ENCODE measurements at places on chromosomes 7 and 10.

DNA sequence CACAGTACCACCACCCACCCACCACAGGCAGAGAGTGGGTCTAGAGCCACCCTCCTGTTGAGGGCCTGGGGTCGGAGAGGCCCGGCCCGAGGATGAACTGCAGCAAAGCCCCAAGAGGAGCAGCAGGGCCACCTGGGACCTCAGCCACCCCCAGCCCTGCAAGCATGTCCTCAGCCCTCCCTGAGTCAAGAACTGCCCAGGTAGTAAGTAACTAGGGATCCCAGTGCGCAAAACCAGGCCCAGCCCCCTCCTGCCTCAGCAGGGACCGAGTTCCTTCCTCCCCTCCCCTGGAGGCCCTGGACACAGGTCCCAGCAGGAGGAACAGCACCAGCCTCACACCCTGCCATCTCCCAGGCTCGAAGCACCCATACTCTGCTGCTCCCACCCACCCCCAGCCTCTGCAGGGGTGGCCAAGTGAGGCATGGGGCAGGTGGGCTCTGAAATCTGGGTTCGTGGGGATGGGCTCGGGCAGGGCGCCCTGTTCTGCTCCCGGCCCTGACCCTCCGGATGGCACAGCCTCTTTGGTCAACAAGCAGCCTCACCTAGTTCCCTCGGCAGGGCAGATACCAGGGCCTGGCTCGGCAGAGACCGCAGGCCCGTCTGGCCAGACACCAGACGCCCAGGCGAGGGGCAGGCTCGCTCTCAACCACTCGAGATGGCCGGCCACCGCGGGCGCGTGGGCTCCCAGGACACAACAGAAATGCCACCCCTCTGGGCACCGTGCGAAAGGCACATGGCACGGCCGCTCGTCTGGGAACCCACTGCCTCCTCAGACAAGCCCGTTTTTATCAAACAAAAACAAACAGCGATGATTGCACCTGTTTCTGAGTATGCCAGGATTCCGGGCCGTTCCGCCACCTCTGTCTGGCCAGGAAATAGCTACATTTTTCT lies 15.2 kb downstream of the PDGFA start:
- DNase-seq = no peak

- peak; percentile 25 for DNase-seq
Measured at GRCh38 chr10:4181081-4181480, 396.1 kb upstream of the KLF6 start.

DNA sequence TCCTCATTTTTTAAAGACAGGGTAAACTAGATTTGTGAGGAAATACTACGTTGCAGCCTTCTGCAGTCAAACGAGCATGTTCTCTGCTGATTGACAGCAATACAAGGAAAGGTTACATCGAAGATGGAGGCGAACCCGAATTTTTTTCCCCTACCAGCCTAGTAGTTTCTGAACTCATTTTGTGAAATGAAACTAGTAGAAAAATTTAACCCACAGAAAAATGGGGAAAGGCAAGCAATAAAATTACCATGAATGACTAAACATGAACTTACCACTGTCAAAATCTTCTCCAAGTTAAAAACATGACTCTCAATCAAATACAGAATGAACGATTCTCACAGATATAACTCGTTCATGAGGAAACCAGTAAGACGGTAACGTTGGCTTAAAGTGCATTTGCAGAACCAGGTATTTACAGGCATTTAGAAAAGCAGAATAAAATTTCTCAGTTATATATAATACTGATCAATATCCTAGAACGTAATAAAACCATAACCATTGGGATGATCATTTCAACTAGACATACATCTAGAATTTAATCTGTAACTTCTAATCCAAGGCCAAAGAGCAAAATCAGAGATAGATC lies 73.9 kb downstream of the CELF2 start:
- DNase-seq = no peak

- DNase-seq = no peak
Measured at GRCh38 chr7:1678081-1678543, 8.0 kb downstream of the ELFN1 start.

DNA sequence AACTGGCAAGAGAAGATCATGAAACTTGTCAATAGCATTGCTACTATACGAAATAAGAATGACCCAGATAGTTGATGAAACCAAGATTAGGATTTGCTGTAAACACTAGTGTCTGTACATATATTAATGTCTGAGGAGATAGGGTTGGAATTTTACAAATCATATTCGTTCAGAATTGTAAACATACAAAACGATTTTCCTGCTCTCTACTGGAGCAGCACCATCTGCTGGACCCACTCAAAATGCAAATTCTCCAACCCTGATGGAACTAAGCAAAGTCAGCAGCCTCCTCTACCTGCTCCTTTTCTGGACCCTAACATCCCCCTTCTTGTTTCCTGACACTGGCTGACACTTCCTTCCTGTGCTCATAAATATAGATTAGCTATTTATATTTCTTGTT lies 29.4 kb upstream of the SGMS1 start:
- no peak for DNase-seq
